Activated T-cell treated with anti-CD3 and anti-CD28 coated beads, Interleukin-2, amount 50 U/mL, for 72 hours (primary cell): ENCODE measurements at places on chromosomes 7 and 10. TPM values are rescaled to one million over a fixed set of nuclear protein-coding genes. Genes with fewer than 3 reads are reported as not detected.

GRCh38 chr10:124909563-124909962 is 32.4 kb upstream of the ZRANB1 start:
- no peak for DNase-seq

DNA sequence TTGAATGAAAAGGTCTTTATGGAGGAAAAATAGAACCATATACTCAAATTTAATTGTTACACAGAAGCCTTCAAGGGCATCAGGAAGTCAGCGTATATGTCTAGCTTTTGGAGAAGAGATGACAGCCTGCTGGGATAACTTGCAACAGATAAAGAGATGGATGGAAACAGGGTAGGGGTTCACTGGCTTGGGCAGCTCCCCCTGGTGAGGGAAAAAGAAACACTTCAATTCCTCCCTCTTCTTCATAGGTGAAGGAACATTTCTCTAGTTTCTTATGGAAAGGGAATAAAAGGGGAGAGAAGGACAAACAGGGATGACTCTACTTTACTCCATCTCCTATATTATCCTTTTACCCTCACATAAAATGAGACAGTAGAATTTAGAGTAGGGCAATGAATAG is 635.7 kb downstream of the PHTF2 start:
- DNase-seq: no peak

PRLHR gene
- not detected for total RNA-seq

OPN1SW gene
- total RNA-seq: not detected

GRCh38 chr7:41113719-41114118 is 589.2 kb downstream of the INHBA start:
- DNase-seq: no peak

DNA sequence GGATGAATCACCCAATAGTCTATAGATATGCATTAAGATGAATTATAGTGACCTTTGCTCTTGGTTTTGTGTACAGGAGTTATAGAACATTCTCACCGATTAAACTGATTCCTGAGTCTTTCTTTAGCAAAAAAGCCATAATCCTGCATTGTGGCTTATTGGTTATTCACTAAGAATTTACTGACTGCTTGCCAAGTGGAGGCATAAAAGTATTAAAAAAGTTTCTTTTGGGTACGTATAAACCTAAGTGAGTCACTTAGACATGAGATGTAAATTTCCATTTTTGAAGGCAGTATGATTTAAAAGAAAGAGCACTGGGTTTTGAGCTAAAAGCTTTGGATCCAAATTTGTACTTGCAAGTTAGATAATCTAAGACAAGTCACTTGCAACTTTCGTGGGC is 100.7 kb downstream of the CDK6 start:
- no peak for DNase-seq

DNA sequence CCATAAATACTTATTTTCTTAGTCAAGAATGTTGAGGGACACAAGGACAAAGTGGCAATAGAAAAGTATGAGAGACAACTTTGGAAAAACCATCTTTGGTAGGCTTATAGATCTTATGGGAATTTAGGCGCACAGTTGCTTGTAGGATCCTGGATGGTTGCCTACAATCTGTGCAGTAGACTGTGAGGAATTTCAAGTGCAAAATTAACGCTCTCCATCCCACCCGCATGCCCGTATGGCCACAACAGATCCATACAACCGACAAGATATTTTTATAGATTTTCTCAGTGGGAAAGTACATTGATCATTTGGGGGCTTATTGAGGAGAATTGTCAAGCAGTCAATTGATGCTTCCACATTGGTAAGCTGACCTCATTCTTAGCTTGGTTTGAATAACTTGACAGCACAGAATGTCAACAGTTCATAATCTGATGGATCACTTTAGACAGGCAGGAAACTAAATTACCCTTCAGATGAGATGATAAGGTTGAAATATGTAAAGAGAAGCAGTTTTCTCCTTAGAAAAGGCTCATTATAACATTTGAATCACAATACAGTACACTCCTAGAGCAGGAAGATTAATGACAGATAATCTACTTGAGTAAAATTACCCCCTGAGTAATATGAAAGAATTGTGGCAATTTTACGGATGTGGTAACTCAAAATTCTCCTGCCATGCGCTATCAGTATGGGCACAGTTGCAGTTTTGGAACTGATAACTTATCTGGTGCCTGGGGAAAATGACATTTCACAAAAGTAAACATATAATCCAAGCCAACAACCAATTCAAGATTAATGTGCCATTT is 479.7 kb downstream of the KIF20B start:
- no peak for DNase-seq

GRCh38 chr10:78919181-78919966 is 149.4 kb upstream of the ZMIZ1 start:
- no peak for DNase-seq

- DNase-seq: no peak
Observed at GRCh38 chr10:44771233-44771995, 139.7 kb upstream of the TMEM72 start.

SLC18A3 gene
- not detected for total RNA-seq

ACSL5 gene
- total RNA-seq: 49.5 TPM
